ENCODE measurements at places on chromosomes 1 and 21. TPM values are rescaled to one million over a fixed set of nuclear protein-coding genes. Genes with fewer than 3 reads are reported as not detected.
A peak's percentile ranks its signal among the peaks of the same experiment; 100 is the strongest.

- no peaks in the 10 kb centered on the region for H3K36me3 ChIP-seq
- DNase-seq = no peak
- peaks cover 3% of the 10 kb centered on the region for H3K4me1 ChIP-seq
- H3K27ac ChIP-seq = no peak within 1 kb of the TSS
These were observed at the start of gene PLEKHM2 for GRCh38 chr1:15684042-15684461. PLEKHM2 (plus strand) TSS chr1:15684320; CDS start chr1:15684559, 239 bp downstream.

DNA sequence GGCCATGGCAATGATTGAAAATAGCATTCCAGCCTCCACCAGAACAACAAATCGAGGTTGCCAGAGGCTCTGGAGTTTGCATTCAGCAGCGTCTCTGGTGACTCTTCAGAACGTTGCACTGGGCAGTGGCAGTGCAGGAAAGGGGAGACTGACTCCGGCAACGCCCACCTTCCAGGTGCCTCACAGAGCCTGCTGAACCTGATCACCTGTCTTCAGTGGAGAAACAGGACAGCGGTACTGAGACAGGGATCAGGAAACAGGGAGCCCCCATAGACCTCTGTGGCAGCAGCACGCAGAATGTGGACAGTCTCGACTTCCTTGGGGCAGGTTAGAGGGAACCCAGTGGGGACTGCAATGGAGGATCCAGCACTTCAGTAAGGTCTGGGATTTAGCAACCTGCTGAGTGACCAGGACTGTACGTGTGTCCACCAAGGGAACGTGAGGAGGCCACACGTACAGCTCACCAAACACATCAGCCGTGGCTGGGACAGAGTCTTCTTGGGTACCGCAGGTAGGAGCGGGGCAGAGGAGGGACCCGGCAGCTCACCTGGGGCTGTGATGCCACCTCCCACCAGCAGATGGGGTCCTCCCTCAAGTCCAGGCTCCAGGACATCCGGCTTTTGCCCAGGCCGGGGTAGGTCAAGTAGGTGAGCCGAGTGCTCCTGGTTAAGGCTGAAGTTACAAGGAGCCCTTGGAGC lies 128.6 kb downstream of the PRDM2 start:
- H3K4me1 ChIP-seq = no peaks in the 10 kb centered on the region
- no peak overlapping the region for H3K4me3 ChIP-seq
- peaks cover 2% of the 10 kb centered on the region for H3K27me3 ChIP-seq
- no peaks in the 10 kb centered on the region for H3K36me3 ChIP-seq
- H3K27ac ChIP-seq = no peak overlapping the region
- peak; percentile 65 for DNase-seq

DNA sequence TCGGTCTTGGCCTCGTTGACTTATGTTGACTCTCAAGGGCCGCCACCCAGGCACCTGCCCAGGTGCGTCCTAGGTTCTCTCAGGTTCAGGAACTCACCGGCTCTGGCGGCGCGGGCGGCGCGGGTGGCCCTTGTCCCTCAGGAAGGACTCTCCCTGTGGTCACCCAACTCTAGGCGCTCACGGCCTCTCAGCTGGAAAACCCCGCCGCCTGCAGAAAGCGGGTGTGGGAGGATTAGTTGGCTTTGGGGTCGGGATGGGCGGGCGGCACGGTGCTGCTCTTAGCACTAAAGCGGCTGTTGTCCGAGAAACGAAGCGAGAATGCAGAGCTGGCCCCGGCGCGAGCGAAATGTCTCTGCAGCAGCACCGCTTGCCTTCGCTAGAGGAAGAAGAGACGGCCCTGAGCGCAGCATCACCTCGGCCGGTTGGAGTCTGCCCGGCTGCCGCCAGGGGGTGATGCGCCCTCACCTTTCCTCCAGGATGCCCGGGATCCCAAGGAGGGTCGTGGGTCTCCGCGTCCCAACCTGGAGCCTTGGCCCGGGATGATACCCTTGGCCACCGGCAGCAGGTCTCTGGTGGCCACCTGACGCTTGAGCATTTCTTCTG lies 8.1 kb upstream of the TADA1 start:
- H3K27me3 ChIP-seq = peaks cover 12% of the 10 kb centered on the region
- H3K27ac ChIP-seq = no peak overlapping the region
- peak overlapping the region; percentile 15 for H3K4me3 ChIP-seq
- H3K4me1 ChIP-seq = no peaks in the 10 kb centered on the region
- DNase-seq = peak; percentile 66

DNA sequence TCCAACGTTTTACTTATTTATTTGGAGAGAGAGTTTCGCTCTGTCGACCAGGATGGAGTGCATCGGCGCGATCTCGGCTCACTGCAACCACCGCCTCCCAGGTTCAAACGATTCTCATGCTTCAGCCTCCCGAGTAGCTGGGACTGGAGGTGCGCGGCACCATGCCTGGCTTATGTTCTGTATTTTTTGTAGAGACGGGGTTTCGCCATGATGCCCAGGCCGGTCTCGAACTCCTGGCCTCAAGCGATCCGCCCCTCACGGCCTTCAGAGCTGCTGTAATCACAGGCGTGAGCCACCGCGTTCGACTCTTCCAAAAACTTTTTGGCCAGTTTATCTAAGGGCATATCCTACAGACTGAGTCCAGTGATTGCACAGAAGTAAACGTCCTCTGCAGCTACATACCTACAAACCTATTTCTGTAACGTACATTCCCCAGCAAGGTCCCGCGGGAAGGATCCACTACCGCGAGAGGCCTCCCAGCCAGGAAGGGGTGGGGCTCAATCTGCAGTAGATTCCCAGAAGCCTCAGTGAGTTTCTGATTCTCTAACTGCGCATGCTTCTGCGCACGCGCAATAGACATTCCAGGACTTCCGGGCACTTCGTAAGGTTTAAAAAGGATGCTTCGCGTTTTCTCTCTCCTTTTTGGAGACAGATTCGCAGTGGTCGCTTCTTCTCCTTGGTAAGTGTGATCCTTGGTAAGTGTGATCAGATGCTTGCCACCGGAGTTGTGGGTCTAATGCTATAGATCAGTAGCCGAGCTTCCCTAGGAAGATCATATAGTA lies at the start of gene RCC1:
RCC1 (plus strand) TSS at position 638 of the 782 bp plus-strand sequence. CDS start 23,824 bp downstream, outside the sequence.
- peak within 1 kb of the TSS; percentile 96 for H3K4me3 ChIP-seq
- peaks cover 13% of the 10 kb centered on the region for H3K4me1 ChIP-seq
- H3K36me3 ChIP-seq = peaks cover 40% of the 10 kb centered on the region
- H3K27me3 ChIP-seq = no peaks in the 10 kb centered on the region
- DNase-seq = peak; percentile 91

The TAF1A gene
- 15.9 TPM for total RNA-seq

All from H1 (cell line).